ENCODE measurements at places on chromosomes 4 and X.

DNA sequence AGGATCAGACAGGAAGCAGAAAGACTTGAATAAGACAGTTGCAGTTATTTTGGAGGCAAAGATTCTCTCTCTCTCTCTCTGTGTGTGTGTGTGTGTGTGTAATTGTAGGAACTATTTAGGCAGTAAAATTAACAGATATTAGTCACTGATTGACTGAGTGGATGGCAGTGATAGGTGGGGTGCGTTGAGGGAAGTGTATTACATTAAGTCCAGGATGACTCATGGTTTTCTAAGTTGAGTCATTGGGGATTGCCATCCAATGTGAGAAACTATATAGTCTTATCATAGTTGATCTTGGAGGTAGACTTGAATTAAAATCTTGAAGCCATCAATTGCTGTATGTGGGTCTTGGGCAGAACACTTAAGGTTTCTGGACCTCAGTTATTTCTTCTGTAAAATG, 75.4 kb downstream of the AR start:
- no peak for DNase-seq

DNA sequence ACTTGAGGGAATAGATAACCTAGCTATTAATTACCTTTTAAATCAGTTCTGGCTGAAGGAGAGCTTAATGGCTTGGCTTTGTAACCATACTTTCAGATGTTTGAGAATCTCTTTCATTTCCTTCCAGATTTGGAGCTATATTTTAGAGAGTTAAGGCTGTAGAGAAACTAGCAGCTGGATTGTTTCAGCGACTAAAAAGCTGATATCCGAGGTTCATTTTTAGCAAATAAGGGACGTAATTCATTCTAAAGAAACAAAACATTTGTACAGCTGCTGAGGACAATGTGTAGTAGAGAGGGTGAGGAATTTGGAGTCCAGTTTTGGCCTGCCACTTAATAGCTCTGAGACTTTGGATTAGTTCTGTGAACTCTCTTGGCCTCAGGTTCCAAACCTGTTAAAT, 12.2 kb downstream of the OSTC start:
- DNase-seq = no peak

GRCh38 chr4:81375745-81376144, 96.0 kb downstream of the RASGEF1B start:
- DNase-seq = no peak

GRCh38 chrX:15448010-15448639, 45.0 kb downstream of the PIR start:
- no peak for DNase-seq

GRCh38 chrX:41386222-41386990, 52.4 kb downstream of the DDX3X start:
- DNase-seq = no peak

DNA sequence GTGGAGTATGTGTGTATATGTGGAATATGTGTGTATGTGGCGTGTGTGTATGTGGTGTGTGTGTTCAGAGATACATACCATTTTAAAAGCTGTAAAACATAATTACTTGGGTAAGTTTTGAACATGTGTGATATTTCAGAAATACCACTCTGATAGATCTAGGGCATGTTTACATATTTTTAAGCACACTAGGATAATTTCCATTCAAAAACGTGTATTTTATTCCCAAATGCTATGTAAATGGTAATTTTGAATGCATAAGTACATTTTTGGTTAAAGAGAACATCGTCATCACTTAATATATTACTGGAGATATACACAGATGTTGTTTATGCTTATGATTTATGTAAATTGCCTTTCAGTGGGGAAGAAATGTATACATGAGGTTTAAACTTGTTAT, 34.7 kb upstream of the SHISA3 start:
- no peak for DNase-seq

GRCh38 chr4:184848510-184848909, 22.7 kb upstream of the ACSL1 start:
- DNase-seq = peak; percentile 13

GRCh38 chr4:147927377-147928137, 195.7 kb downstream of the ARHGAP10 start:
- no peak for DNase-seq

DNA sequence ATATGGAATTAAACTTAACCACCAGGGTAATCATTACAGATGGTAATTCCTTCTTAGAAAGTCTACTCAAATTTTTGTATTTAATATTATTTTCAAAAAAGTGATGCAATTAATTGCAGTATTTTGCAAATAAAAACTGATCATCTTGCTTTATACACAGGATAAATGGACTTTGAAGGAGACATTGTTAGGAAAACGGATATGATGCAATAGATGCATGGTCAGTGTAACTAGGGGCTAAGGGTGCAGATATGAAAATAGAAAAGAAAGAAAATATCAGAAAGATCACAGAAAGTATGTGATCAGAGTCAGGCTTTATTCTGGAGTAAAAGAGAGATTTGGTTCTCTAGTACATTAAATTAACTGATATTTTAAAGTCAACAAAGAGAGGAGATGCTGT, 401.7 kb downstream of the TLL1 start:
- DNase-seq = no peak

DNA sequence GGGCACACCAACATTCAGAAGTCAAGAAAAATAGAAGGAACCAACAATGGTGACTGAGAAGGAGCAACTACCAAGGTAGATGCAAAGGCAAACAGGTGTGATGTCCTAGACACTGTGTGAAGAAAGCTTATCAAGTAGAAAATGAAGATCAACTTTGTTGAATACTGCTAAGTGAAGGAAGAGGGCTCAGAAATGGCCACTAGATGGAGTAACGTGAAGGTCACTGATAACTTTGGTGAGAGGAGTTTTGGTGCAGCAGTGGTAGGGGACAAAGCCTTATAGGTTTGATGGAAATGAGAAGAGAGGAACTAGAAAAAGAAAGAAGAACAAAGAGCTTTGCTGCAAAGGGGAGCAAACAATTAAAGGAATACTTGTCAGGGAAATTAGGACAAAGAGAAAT, 23.5 kb downstream of the OTC start:
- DNase-seq = no peak

DNA sequence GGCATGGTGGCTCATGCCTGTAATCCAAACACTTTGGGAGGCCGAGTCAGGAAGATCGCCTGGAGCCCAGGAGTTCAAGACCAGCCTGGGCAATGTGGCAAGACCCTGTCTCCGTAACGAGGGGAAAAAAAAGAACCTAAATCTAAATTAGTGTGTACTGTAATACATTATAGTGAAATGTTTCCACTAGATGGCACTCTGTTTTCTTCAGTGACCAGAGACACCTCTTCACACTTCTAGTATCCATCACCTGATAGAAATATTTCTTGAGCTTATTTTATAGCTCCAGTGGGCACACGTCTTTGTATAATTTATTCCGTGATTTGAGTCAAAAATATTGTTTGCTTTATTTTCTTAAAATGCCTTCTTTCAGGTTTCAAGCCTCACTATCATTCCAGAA, 600.9 kb upstream of the DIPK2B start:
- peak; percentile 60 for DNase-seq

- DNase-seq = no peak
Observed at GRCh38 chr4:14143892-14144291, 516.4 kb upstream of the BOD1L1 start.

DNA sequence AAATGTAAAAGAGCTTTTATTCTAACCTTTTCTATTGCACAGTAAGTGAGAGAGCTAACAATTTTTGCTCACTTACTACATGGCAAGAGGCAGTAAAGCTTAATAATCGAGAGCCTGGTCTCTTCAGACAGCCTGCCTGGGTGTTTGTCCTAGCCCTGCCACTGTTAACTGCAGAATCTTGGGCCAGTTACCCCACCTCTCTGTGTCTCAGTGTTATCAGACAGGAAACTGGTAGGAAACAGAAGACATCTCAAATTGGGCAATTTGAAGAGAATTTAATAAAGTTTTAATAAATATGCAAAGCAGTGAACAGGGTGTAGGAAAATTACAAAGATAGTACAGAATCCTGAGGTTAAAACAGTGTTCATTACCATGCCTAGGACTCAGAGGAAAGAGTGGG, 13.4 kb downstream of the STAP1 start:
- DNase-seq = no peak

- DNase-seq = no peak
Observed at GRCh38 chr4:156838761-156839160, 132.8 kb downstream of the PDGFC start.

- DNase-seq = no peak
Observed at GRCh38 chr4:150960079-150960478, 55.0 kb downstream of the LRBA start.

- DNase-seq = no peak
Observed at GRCh38 chrX:16778545-16778944, 7.7 kb upstream of the TXLNG start.

GRCh38 chr4:166140951-166141350, 267.9 kb downstream of the TLL1 start:
- no peak for DNase-seq

GRCh38 chr4:173827707-173828106, 297.7 kb upstream of the HAND2 start:
- no peak for DNase-seq

GRCh38 chrX:125203737-125204578, 115.7 kb upstream of the TEX13C start:
- DNase-seq = no peak

Data from CD4-positive, alpha-beta T cell treated with Interleukin-12 subunit alpha and Interleukin-12 subunit beta, for 1 hour (primary cell).